ENCODE measurements at places on chromosomes 1 and 21. TPM values are rescaled to one million over a fixed set of nuclear protein-coding genes. Genes with fewer than 3 reads are reported as not detected.

The PRPF38A gene
- total RNA-seq, result 17.7 TPM

The TRIM45 gene
- total RNA-seq, result 5.6 TPM

The MROH7 gene
- 7.4 TPM for total RNA-seq

The GMEB1 gene
- total RNA-seq, result 11.0 TPM

The RNPC3 gene
- 21.6 TPM for total RNA-seq

The FAM229A gene
- 10.1 TPM for total RNA-seq
